A549 (cell line): ENCODE measurements at places on chromosomes 3 and 15.

DNA sequence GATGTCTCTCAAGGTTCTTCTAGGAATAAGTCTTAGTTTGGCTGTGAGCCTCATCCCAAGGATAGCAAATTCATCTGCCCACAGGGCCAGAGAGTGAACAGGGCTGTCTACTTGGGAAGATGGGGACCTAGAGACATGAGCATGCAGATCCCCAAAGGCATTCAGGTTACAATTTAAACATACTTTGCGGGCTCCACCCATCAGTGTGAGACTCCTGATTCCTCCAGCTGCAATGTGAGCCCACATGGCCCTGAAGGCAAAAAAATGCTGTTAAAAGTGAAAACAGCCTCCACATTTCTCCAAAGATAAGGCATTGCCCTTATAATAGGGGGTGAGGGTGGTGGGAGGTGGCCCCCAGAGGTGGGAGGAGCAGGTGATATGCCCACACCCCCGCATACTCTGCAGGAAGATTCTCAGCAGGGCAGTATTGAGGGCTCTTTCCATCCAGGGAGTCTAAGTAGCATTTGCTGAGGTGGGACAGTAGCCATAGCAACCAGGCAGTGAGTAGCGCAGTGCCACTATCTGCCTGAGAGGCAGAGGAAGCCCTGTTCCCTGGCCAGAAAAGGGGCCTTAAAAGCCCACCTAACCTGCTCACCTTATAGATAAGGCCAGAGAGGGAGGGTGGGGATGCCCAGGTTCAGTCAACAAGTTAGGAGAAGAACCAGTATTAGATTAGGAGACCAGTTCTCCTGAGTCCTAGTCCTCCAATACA lies 31.2 kb downstream of the TGM4 start:
- DNase-seq = no peak

DNA sequence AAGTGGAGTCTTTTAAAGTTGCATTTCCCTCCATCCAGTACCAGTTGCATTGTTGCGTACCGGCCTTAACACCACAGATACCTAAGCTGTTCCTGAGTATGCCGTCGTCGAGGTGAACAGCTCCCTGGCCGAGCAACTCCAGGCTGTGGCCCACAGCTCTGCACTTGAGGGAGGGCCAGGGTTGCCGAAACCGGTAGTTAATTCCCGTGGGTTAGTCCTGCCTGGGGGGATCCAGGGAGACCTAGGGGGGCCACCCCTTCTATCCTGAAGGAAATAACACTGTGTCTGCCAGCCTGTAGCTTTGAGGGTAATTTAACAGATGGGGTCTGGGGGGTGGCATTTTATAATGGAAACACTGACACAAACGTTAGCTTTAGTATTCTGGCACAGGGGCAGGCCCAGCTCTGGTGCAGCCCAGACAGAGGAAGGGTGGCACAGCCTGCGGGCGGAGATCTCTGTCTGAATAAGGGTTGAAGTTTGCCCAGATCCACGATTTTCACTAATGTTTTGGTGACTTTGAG lies 60.8 kb downstream of the RGMA start:
- DNase-seq = no peak

DNA sequence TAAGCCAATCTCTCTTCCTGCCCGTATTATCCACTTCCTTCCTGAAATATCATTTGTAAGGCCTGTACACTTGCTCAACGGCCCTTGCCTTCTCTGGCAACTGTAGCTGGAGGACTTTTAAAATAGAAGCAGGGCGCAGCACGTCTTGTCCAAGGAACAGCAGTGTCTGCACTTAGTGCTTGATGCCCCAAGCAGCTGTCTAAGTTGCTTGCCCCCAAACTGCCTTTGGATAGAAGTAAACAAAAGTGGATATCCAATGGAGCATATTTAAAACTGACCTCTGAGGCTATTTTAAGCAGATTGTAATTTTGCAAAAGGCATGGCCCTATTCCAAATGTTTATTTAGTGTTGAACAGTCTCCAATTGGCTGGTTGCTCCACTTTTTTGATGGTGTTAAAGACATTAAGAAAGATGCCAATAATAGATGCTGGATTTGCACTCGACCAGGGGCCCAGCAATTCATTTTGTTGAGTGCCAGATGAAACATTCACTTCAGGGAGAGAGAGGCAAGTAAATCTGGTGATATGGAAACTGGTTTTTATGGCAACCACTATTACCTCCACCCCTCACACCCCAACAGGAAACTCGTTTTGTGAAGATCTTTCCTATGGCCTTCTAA lies 526.8 kb upstream of the TBL1XR1 start:
- DNase-seq = no peak

DNA sequence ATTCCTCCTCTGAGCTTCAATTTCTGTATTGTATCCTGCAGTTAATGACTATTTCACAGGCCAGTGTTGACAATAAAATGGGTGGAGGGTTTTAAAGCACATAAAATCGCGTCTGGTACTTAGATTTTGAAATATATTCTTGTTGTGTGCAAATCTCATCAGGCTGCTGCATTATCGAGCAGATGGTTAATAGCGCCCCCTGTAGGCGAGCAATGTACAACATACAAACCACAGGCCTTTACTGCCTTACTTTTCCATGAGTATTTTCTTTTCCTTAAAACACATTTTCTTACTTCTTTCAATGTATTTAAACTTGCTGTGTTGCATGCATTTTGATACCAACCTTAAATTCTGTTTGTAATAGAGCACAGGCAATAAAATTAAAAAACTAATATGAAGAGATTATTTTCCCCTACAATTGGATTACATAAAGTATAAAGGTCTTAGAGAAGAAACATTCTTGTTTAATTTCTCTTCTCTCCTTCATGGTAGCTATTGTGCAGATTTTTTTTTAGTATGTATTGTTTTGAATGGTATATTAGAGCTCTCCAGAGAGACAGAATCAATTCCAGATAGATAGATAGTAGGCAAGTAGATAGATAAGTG lies 608.4 kb downstream of the CADM2 start:
- peak; percentile 59 for DNase-seq

GRCh38 chr3:64801856-64802255 lies 114.1 kb upstream of the ADAMTS9 start:
- no peak for DNase-seq

DNA sequence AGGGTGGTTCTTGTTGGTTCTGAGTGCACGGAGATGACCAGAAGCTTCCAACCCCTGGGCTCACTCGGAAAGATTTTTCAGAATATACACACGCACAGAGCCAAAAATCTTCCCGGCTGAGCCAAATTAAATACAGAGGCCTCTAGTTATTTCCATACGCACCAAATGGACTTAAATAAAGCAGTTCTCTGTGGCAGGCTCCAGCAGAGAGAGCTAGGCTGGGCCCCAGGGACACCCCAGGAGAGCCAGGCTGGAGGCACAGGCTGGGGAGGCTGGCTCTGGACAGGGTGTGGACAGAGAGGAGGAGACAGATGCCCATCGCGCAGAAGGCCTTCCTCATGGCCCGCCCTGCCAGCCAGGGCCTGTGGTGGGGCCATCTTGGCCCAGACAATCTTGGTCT lies 115.9 kb downstream of the IQSEC1 start:
- no peak for DNase-seq

DNA sequence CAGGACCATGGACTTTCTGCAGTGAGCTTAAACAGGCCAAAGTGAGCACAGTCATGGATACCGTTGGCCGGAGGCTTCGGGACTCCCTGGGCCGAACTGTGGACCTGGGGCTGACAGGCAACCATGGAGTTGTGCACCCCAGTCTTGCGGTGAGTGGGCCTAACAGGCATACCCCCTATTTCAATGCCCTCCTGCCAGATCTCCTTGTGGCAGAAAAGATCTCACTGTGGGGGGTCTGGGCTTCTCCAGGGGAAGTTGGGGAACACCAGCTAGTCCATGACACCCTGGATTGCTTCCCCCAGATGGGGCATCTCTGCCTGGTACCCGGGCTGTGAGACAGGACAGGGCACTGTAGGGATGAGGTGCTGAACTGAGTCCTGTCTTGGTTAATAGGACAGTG lies 29.5 kb downstream of the ACAD9 start:
- no peak for DNase-seq

GRCh38 chr3:150158943-150159625 lies 188.4 kb upstream of the PFN2 start:
- DNase-seq = no peak

DNA sequence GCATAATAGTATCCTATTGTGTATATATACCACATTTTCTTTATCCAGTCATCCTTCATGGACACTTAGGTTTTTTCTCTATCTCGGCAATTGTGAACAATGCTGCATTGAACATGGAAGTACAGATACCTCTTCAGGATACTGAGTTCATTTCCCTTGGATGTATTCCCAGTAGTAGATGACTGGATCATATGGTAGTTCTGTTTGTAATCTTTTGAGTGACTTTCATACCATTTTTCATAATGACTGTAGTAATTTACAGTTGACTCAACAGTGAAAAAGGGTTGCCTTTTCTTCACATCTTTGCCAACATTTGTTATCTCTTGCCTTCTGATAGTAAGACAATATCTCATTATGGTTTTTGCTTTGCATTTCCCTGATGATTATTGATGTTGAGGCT lies 21.8 kb downstream of the MYH15 start:
- no peak for DNase-seq

- no peak for DNase-seq
These were observed 13.8 kb upstream of the PPP4R2 start for GRCh38 chr3:72982609-72983366.

DNA sequence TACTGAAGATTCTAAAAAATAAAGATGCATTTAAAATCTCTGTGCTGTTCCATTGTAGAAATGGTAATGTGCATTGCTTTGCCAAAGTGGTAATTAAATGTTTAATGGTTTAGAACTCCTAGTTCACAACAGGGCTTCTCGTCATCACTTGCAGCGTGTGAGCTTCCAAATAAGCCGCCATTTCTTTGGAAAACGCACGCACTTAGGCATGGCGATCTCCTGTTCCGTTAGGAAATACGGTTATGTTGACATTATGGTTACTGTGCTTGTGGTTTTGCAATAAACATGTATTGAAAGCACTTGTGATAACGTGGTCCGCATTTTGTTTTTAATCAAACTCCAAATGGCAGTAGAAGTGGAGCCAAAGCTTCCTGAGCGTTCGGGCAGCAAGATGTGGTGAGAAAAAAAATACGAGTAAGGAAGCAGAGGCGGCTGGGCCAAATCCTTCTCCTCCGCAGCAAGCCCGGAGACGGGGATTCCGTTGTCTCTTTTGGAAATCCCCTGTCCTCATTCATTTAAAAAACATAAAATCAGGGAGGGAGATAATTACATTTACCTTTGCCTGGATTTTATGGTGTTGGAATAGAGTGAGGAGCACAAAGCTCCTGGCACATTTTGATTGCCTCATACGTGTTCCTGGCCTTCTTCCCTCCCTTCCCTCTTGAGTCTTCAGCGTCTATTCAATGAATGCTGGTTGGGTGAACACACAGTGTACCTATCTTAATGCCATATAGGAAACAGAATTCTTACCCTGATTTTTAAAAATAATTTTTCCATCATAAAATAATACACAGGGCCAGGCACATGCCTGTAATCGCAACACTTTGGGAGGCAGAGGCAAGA lies 97.5 kb downstream of the SLC49A4 start:
- DNase-seq = no peak

DNA sequence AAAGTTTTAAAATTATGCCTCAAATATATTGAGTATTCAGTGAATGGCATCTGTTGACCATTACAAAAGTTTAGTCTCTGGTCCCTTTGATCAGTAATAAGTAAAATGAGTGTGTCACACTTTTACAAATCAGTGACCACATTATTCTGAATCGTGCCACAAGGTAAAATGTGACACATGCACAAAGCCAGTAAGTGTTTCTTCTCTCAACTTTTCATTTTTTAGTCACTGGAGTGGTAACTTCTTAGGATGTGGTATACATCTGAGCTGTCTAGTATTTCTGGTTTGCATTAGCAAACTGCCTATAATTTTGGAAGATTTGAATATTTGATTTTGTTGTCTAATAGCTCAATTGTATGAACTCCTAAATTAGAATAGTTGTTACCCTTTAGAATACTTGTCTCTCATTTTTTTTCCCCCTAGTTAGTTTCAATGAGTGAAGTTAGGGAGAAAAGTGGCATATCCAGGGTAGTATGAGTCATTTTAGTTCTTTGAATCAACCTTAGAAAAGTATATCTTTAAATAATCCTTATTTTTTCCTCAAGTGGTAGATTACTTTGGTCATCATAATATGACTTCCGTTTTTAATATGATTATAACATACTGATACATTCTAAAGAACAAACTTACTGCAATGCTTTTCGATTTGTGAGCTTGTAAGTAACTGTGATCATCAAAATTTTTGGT lies 18.1 kb downstream of the DNAJC13 start:
- DNase-seq = no peak

- DNase-seq = no peak
These were observed 40.0 kb downstream of the WNT7A start for GRCh38 chr3:13839726-13840340.

- no peak for DNase-seq
These were observed 65.0 kb upstream of the RPL32 start for GRCh38 chr3:12906141-12906915.

DNA sequence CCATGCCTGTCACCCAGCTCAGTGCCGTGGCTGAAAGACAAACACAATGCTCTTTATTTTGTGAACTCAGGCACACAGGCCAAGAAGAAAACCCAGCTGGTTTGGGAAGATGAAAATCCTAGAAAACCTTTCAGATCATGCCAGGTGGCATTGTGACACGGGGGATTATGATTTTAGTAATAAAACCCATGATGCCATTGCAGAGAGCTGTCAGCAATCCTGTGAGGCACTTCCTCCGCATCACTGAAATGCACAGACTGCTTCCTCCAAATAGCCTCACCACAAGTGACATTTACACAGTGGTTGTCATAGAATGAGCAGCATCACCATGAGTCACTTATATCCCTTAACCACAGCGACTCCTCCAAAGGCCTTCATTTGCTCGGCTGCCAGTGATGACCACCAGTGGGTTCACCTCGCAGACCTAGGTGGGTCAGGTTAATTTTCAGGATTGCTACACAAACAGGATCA lies 22.7 kb downstream of the ABHD6 start:
- peak; percentile 14 for DNase-seq

GRCh38 chr15:79676621-79677020 lies 220.2 kb downstream of the MTHFS start:
- DNase-seq = no peak

GRCh38 chr3:105353485-105354161 lies 13.1 kb upstream of the ALCAM start:
- no peak for DNase-seq

DNA sequence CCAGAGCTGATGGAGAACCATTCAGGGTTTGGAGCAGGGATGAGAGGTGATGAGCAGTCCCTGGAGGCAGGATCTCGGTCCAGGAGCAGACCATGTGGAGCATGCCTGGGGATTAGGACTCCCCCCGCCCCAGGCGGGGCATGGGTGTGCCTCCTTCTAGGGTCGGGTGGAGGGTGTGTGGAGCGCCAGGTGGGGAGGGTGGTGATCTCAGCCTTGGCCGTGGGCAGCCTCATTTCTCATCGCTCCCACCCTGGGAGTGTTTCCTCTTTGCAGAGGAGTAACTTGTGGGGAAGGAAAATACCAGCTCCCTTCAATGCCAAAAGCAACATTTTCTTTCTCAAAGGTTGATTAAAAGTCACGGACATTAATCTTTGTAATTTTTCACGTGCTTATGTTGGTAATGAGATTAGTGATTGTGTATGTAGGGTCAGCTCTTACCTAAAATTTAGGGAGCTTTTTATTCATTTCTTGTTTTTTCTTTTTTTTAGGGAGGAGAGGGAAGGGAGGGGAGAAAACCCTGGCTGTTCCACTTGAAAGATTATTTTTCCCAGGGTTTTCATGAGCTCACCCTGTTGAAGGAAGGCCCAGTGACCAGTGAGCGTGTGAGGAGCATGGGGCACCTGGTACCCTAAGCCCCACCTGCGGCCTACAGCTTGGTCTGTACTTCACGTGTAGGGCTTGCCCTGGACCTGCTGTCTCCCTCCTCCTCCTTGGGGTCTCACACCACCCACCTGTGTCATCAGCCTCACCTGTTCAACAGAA lies 11.0 kb downstream of the FBLN2 start:
- no peak for DNase-seq
